ENCODE measurements at places on chromosomes 2 and 18. TPM values are rescaled to one million over a fixed set of nuclear protein-coding genes. Genes with fewer than 3 reads are reported as not detected.

DNA sequence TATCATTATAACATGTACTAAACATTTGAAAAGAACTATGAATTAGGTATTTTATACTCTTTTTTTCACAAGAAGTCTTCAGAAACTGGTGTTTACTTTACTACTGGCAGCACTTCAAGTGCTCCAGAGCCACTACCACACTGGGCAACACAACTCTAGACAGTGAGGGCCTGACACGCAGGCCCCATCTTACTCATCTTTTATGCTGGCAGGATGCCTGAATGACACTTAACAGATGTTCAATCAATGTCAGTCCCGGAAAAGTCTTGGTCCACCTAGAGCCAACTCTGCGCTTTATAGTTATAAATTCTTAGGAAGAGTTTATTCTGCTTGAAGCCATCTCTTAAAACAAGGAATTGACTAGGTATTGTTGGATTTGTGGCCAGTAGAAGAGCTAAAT is 8.7 kb upstream of the WIPF1 start:
- DNase-seq, result no peak

DNA sequence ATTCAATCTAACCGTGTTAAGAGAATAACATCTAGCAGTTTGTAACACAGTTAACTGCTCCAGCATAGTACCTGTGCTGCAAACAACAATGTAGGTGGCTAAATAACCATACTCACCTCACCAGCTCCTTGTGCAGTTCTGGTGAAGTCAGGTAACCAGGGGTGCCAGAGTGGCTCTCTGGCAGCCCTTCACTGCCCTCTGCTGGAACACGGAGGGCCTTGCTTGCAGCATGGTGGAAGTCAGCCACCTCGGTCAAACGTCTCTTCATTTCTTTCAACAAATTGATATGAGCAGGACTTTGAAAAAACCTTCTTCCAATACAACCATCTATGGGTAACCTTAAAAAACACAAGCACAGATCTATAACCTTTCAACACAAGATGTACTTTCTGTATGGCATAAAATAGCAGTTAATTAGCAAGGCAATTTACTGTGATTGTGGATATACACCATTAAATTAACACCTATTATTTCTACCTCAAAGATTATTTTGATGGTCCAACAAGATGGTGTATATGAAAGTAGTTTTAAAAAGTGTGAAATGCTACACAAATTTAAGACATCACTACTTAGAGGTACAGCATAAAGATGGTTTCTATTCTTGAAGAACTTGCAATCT is 56.6 kb downstream of the EPG5 start:
- DNase-seq, result peak; percentile 28

DNA sequence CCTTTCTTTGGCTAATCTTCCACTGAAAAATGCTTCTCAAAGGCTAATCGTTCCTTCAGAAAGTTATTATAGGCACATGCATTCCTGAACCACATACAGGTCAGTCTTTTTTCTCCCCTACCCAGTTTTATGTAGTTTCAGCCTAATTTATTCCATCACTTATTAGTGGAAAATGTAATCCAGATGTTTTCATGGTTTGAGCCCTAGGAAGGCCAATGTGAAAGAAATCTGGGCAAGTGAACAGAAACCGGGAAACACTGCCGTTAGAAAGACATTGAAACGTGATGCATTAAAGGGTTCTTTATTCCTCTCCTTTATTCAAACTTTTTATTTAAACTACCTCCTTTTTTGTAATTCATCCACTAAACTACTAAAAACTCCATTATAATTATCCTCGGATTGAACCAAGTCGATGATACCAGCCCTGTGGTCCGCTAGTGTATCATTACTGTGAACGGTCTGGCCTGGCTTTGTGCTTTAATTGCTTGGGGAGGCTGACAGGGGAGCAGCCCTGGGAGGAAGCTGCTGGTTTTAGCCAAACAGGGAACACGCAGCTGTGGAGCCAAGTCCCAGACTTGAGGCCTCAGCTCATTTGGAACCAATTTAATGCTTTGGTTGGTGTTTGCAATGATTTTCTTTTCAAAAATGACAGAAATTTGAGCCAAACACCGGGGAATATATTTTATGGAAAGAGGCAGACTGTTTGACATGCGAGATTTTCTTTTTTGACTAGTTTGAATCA is 149.2 kb downstream of the ARHGAP28 start:
- no peak for DNase-seq

DNA sequence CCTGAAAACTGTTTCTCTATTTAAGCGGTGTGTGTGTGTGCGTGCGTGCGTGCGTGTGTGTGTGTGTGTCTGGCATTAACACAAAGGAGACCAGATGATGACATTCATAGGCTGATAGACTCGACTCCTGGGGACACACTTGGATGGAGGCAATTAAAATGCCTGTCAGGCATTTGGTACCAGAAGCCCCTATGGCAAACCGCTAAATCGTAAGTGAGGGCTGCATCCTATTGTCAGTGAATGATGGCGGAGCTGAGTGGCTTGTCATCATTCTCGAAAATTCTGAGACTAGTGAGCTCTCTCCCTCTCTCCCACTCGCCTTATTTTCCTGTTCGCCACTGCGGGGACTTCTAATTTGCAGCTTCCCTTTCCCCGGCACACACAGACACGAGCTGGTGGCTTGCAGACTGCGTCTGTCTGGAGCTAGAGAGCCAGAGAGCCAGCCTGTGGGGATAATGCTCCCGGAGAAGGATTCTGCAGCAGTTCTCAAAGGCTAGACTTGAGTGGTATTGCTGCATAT is 155.4 kb downstream of the MAP2 start:
- no peak for DNase-seq

- no peak for DNase-seq
Observed at GRCh38 chr18:210733-211132, 52.4 kb downstream of the USP14 start.

DNA sequence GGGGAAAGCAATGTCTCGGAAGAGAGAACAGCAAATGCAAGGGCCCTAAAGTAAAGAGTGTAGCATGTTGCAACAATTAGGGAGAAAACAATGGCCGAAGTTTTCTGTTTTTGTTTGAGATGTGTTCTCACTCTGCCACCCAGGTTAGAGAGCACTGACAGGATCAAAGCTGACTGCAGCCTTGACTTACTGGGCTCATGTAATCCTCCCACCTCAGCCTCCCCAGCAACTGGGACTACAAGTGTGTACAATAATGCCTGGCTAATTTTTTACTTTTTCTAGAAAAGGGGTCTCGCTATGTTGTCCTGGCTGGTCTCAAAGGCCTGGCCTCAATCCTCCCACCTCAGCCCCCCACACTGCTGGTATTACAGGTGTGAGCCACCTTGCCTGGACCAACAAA is 23.9 kb downstream of the MEMO1 start:
- no peak for DNase-seq

- DNase-seq, result no peak
Observed at GRCh38 chr2:150485114-150485870, 2.2 kb downstream of the RND3 start.

GRCh38 chr18:8139891-8140406 is 469.3 kb upstream of the RAB12 start:
- no peak for DNase-seq

- DNase-seq, result no peak
Observed at GRCh38 chr2:105373895-105374401, 24.9 kb downstream of the FHL2 start.

DNA sequence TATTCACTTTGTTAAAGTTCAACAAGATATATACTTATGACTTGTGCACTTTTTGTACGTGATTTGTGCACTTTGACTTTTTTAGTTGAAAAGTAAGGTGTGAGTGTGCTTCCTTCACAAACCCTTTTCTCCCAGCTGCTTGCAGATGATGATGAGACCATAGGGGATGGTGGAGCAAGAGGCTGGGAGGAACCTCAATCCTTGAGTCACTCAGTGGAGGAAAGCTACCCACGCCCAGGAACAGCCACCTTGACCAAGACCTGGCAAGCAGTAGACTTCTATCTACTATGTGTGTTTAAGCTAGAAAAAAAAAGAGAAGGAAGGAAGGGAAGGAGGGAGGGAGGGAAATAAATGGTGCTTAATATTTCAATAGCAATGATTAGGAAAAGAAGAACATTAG is 25.2 kb upstream of the TAF1B start:
- no peak for DNase-seq

GRCh38 chr2:199646439-199646838 is 188.7 kb upstream of the SATB2 start:
- DNase-seq, result no peak

- DNase-seq, result no peak
Observed at GRCh38 chr2:31236433-31237205, 2.7 kb downstream of the EHD3 start.

- no peak for DNase-seq
Observed at GRCh38 chr2:235532307-235532706, 38.5 kb downstream of the AGAP1 start.

GRCh38 chr2:63737081-63737751 is 104.5 kb upstream of the UGP2 start:
- no peak for DNase-seq

DNA sequence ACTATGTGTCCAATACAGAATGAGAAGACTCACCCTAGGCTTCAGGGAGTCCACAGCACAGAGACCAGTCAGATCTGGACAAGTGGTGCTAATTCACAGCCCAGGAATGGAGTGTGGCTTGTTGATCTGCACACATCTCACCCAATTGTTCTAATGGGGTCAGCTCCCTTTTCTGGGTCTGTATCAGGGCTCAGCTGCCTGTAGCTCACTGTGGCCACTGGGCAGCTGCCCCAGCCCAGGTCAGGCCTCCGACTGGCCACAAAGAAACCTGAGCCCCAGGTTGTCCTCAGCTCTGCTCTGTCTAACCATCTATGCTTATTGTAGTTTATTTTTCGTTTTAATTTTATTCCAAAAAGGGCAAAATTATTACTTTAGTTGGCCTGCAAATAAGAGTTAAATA is 202.3 kb upstream of the RAB6C start:
- DNase-seq, result no peak

Gene MAPRE3
- total RNA-seq, result 5.0 TPM

Gene TMEM198
- total RNA-seq, result 0.42 TPM

Gene CCL20
- total RNA-seq, result 24.3 TPM

Gene TTLL4
- 21.1 TPM for total RNA-seq

Gene HOXD10
- total RNA-seq, result not detected

Gene MROH2A
- not detected for total RNA-seq

Gene CFC1
- not detected for total RNA-seq

Data from T-helper 17 cell (primary cell).